ENCODE measurements at places on chromosomes 12 and 14.

GRCh38 chr12:6026998-6027397 lies 81.9 kb upstream of the ANO2 start:
- DNase-seq, result no peak

GRCh38 chr14:30935445-30935844 lies 61.1 kb downstream of the COCH start:
- DNase-seq, result no peak

DNA sequence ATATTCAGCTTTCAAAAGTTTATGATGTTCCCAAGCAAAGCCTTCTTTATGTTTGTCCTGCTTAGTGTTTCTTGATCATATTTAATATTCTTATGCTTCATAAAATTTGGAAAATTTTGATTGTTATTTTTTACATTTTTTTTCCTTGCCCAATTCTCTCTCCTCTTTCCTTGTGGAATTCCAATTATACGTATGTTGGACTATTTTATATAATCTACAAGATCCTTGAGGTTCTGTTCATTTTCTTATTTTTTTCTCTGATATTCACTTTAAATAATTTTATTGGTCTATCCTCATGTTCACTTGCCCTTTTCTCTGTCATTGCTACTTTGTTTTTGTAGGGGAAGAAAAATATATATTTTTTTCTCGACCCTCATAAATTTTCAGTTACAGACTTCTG lies 167.7 kb downstream of the DYRK2 start:
- DNase-seq, result no peak

GRCh38 chr14:40599725-40600124 lies 1007.0 kb upstream of the LRFN5 start:
- DNase-seq, result no peak

GRCh38 chr14:89288114-89288513 lies 128.9 kb downstream of the FOXN3 start:
- no peak for DNase-seq

DNA sequence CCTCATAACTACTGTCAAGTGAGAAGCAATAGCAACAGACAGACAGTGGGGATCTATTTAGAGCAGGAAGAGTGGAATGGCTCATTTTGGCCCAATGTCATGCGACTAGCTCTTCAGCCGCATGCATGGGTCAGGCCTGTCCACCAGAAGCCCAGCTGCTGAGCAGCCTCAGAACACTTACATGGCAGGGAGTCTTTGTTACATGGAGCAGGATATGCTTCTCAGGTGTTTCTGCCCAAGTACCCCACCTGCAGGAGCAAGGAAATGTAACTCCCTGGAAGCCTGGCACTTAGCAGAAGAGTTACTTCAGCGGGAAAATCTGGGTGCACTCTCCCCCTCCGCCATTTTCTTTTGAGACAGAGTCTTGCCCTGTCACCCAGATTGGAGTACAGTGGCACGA lies 73.5 kb upstream of the ARHGAP5 start:
- no peak for DNase-seq

GRCh38 chr12:93868771-93869170 lies 191.6 kb downstream of the CRADD start:
- DNase-seq, result no peak

DNA sequence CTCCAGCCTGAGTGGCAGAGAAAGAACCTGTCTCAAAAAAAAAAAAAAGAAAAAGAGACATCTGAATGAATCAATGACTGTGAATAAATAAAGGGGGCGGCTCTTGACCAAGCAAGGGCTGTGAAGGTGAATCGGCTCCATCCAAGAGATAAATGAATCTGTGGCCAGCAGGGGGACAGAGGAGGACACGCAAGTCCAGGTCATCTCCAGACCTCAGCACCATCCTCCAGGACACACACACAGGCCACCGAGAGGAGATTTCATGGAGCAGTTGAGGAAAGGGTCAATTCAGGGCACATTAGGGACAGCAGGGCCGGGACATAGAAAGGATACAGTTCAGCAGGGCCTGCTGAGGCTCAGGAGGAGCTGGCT lies 21.6 kb downstream of the TRPV4 start:
- no peak for DNase-seq

GRCh38 chr14:25150934-25151790 lies 101.2 kb upstream of the STXBP6 start:
- DNase-seq, result no peak

- no peak for DNase-seq
Observed at GRCh38 chr12:2977776-2978175, 18.6 kb downstream of the TEAD4 start.

DNA sequence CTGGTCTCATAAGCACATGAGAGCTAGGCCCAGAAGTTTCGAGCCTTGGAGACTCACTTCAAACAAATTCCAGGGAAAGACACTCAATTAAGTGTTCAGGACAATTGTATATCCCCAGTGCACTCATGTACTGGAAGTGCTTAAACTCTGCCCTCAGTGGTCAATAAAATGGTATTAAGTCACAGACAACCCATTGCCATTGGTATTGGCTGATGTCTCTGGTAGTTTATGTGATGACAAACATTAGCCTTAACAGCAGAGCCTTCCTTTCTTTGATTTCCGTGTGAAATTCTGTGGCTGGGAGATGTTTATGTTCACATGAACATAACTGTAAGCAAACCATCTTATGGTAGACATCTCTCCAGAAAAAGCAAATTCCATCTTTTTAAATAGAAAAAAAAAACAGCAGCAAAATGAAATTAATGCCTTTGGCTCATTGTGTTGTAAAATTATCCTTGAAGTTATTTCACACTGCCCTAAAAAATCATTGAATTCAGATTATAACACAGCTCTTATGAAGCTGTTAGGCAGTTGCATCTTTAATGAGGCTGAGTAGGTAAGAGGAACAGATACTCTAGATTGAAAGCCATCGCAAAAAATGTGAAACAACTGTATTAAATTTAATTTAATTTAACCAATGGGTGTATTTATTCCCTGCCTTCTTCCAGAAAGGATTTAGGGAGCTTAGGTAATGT lies 216.2 kb upstream of the PLEKHG7 start:
- DNase-seq, result no peak

DNA sequence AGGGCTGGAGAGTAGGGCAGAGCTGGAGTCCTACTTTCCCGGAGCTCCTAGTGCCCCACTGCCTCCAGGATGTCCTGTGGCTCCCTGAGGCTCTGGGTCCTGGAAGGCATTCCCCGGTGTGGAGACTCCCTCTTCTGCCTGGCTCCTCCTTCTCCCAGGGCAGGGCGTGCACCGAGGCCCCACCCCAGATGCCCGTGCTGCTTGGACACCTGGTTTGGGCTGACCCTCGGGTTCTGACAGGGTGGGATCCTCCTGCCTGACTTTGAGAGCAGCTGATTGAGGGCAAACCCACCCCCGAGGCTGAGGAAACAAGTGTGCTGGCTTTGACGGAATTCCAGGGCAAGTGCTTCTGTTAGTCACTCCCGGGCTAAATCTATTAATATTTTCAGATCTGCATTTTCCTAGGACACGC lies 15.4 kb downstream of the TEAD4 start:
- no peak for DNase-seq

- DNase-seq, result no peak
Observed at GRCh38 chr12:130573766-130574165, 142.3 kb downstream of the RIMBP2 start.

Measured in progenitor cell of endocrine pancreas (in vitro differentiated cells).